GM12892 (cell line): ENCODE measurements at places on chromosomes 4 and X.

DNA sequence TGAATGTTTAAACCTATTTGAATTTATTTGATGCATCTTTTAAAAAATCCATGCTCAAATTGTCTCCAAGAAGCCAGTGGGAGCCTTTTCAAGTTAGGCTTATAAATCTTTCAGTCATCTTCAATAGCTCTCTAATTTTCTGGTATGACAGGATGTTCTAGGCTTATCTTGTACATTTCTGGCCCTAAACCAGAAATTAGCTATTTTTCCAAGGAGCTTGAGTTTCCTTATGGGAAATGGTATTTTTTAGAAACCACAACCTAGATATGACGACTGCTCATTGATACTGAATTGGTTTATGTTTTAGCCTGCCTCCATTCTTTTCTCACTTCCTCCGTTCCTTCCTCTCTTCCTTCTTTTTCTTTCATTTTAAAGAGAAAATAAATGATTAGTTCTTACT, 172.3 kb downstream of the SPRY1 start:
- DNase-seq = no peak

GRCh38 chrX:8887004-8887403, 85.8 kb upstream of the FAM9A start:
- DNase-seq = no peak

- DNase-seq = no peak
Measured at GRCh38 chr4:40283413-40283812, 51.7 kb upstream of the CHRNA9 start.

DNA sequence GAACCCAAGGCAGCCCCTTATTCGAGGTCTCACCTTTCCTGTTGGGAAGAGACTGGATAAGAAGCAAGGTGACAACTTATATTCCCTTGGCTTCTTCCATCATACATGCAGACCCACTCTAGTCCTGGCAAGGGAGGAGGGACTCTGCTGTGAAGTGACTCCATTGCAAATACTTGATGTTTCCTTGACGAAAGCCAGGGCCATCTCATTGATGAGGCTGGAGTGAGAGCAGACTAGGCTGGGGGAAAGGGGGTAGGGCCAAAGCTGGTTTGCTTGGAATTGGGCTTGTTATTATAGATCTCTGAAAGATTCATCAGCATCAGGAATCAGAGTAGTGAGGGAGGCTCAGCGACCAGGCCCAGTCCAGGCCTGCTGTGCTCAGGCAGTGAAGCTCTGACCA, 2.3 kb upstream of the NHSL2 start:
- DNase-seq = no peak

DNA sequence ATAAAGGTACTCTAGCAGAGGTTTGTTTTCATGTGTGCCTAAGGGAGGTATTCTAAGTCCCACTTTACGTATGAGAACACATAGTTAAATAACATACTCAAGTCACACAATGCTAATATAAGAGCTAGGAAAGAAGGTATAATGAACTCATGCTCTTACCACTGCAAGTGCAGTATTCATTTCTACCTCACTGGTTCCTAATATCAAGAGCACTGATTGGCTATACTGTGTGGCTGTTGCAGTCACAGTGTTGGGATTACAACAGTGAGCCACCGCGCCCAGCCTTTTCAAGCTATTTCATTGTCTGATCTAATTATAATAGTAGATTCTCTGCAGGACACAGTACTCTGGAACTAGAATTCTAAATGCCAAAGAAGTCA, 84.0 kb downstream of the PDS5A start:
- no peak for DNase-seq

DNA sequence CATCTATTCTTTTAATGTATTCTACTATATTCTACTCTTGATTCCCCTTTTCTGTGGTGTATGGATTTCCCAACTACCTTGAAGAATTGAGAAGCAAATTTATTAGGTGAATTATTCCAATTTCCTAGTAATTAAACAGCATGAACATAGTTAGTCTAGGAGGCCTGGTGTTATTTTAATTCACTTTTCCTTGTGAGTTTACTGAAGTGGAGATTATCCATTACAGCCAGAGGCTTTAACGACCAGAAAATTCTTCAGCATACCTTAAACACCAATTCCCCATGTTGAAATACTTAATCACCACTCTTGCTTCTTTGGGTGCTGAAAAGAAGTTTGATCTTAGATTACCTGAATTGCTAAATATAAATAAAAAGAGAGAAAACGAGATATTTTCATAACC, 29.4 kb downstream of the FAT4 start:
- no peak for DNase-seq

DNA sequence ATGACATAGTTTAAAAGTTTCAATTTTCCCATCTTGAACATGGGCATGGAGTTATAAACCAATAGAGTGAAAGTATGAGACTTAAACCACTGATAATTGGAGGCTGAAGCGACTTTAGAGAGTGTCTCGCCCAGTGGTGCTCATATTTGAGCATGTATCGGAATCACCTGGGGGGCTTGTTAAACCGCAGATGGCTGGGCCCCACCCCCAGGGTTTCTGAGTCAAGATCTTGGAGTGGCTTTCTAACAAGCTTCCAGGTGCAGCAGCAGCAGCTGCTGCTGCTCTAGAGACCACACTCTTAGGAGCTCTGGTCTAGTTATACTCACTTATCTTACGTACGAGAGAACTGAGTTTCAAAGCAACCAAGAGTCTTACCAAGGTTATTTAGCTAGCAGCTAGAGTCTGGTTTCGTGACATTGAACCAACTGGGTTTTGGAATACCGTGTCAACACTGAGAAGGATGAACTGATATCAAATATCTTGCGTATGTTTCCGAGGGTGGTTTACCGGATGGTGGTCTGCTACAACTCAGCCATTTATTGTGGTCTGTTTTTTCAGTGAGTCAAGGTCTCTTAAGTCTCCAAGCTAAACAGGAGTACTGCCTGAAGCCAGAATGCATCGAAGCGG, 5.9 kb downstream of the PHEX start:
- DNase-seq = no peak

GRCh38 chr4:113141901-113142346, 92.5 kb downstream of the ANK2 start:
- no peak for DNase-seq

- no peak for DNase-seq
Measured at GRCh38 chrX:126395909-126396308, 156.7 kb downstream of the DCAF12L1 start.

- no peak for DNase-seq
Measured at GRCh38 chr4:183164963-183165362, 65.9 kb downstream of the WWC2 start.

- no peak for DNase-seq
Measured at GRCh38 chr4:44916411-44916810, 190.1 kb upstream of the GNPDA2 start.

DNA sequence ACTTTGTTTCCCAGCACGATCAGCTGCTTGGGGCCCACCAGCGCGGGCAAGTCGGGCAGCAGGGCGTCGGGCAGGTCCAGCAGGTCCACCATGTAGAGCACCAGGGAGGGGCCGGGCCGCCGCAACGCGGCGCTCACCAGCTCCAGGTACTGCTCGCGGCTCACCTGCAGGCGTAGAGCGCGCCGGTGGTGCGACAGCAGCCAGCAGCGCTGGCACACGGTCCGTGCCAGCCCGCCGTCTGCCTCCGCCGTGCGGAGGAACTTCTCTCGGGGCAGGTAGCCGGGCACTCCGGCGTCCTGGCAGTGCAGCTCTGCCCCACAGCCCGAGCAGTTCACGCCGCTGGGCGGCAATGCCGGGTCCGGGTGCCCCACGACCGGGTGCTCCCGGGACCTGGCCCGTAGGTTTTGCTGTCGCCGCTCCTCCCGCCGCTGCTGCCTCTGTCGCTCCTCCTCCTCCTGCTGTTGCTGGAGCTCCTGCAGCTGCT, 527 bp downstream of the NOA1 start:
- DNase-seq = peak; percentile 38

DNA sequence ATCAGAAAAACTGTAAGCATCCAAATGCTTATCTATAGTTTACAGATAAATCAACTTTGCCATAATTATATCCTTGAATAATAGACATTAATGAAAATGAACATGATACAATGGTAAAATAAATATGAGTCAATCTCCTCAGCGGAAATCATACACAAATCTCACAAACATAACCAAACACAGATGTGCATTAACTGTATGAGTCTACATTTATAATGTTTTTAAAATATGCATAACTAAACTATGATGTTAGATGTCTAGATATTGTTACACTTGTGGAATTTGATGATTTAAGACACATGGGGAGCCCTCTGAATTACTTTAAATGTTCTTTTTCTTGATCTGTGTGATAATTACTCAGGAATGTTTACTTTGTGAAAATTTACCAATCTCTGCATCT, 951.2 kb downstream of the TECRL start:
- DNase-seq = no peak
